ENCODE measurements at places on chromosomes 3 and 15.
A peak's percentile ranks its signal among the peaks of the same experiment; 100 is the strongest.

- no peaks in the 10 kb centered on the region for H3K4me1 ChIP-seq
- no peak overlapping the region for H3K4me3 ChIP-seq
- H3K36me3 ChIP-seq = no peaks in the 10 kb centered on the region
- no peak for DNase-seq
- H3K27ac ChIP-seq = no peak overlapping the region
Observed at GRCh38 chr3:9852528-9852927, 8.7 kb upstream of the RPUSD3 start.

DNA sequence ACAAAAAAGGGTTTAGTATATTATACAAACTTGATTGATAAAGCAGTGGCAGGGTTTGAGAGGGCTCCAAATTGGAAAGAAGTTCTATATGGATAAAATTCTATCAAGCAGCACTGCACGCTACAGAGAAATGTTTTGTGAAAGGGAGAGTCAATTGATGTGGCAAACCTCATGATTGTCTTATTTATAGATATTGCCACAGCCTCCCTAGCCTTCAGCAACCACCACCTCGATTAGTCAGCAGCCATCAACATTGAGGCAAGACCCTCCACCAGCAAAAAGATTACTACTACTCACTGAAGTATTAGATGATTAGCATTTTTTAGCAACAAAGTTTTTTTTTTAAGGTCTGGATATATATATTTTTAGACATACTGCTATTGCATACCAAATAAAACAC, 296.7 kb downstream of the CHST2 start:
- H3K4me3 ChIP-seq = no peak overlapping the region
- no peak overlapping the region for H3K27ac ChIP-seq
- DNase-seq = no peak

DNA sequence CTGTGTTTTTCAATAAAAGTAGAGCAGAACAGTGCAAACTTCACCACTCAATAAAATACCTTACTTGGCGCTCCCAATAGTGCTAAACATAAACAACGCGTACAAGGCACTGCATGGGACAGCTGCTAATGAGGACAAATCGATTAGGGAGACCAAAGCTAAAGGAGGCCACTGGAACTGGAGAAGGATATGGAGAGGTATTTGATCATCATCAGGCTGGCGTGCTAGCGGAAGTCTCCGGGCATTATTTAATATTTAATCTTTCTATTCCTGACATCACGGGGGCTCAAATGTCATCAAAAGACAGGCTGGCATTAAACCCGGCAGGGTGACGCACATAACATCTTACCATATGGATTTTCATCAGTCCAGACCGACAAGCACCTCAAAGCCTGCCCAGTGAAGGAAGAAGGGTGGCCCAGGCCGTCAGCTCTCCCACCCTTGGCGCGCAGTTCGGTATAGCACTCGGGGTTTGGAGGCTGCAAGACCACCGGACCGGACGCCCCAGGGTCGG, 604 bp downstream of the CCPG1 start:
- H3K27me3 ChIP-seq = no peaks in the 10 kb centered on the region
- peak overlapping the region; percentile 63 for H3K4me3 ChIP-seq
- H3K27ac ChIP-seq = peak overlapping the region; percentile 66
- peak; percentile 4 for DNase-seq

DNA sequence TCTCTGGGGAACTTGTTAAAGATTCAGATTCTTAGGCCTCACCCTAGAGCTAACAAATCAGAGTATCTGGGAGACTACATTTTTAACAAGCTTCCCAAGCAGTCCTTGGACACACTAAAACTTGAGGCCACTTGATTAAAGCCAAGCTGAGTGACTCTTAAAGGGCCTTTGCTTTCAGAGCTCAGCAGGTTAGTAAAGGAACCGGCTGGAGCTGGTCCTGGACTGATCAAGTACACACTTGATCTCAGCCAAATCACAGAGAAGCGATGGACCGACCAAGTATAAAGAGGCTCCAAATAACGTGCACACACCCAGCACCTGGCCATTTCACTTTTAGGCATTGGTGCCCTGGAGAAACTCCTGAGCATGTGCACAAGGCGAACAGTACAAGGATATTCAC, 12.9 kb upstream of the TM6SF1 start:
- H3K4me3 ChIP-seq = no peak overlapping the region
- no peak for DNase-seq
- no peaks in the 10 kb centered on the region for H3K27me3 ChIP-seq
- H3K36me3 ChIP-seq = no peaks in the 10 kb centered on the region

- DNase-seq = no peak
- no peaks in the 10 kb centered on the region for H3K27me3 ChIP-seq
- peaks cover 5% of the 10 kb centered on the region for H3K4me1 ChIP-seq
- no peak overlapping the region for H3K27ac ChIP-seq
Observed at GRCh38 chr15:76342382-76343201, 6.0 kb downstream of the ISL2 start.

DNA sequence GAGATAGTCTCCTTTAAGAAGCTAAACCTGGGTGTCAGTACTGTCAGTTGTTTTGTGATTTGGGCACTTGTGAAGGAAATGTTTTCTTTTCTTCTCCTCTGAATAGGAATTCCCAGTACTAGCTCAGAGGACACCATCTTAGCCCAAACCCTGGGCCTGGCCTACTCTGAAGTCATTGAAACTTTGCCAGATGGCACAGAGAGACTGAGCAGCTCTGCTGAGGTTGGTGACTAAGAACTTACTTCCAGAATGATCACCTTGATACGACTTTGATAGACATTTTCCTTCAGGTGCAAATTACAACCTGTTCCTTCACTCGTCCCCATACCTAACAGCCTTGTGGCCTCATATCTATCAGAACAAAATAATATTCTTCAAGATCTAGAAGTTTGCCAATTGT, 100.2 kb downstream of the LARS2 start:
- no peak overlapping the region for H3K27ac ChIP-seq
- H3K4me1 ChIP-seq = no peaks in the 10 kb centered on the region
- no peak overlapping the region for H3K4me3 ChIP-seq
- H3K27me3 ChIP-seq = no peaks in the 10 kb centered on the region

- H3K36me3 ChIP-seq = no peaks in the 10 kb centered on the region
- no peak overlapping the region for H3K4me3 ChIP-seq
- H3K27ac ChIP-seq = no peak overlapping the region
- H3K4me1 ChIP-seq = no peaks in the 10 kb centered on the region
Observed at GRCh38 chr3:89332793-89333192, 225.4 kb downstream of the EPHA3 start.

DNA sequence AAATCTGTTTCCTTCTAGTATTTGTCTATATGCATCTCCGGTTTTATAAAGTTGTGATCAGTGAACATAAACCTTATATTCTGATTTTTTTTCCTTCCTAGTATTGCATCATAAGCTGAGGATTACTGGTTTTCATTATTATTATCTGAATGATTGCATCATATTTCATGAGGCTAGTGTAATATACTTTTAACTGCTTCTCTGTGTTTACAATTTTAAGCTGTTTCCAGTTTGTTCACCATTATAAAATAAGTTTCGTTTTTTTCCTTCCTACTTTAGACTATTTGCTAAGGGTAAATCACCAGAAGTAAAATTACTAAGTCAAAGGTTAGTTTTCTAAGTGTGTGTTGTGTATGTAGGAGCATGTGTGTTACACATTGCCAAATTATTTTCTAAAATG, 20.2 kb downstream of the SEMA6D start:
- H3K4me1 ChIP-seq = no peaks in the 10 kb centered on the region
- DNase-seq = no peak
- H3K4me3 ChIP-seq = no peak overlapping the region
- H3K36me3 ChIP-seq = no peaks in the 10 kb centered on the region

DNA sequence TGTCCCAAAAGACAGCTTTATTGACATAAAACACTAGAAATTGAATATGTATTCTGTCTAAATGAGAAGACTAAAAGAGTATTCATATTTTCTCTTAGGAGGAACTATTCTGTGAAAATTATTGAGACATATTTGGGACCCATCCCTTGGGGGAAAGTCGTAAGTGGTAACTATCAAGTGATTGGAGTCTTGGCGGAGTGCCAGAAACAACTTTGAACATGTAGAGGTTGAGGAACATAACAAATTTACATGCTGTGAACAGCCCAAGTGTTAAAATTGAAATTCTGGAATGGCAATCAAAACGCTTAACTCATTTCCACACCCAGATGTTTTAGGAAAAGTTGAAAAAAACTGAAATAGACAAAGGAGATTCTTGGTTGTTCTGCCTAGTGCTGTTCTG, 1034.6 kb downstream of the NSUN3 start:
- H3K27me3 ChIP-seq = no peaks in the 10 kb centered on the region
- H3K27ac ChIP-seq = no peak overlapping the region
- DNase-seq = no peak
- no peaks in the 10 kb centered on the region for H3K36me3 ChIP-seq
- H3K4me1 ChIP-seq = no peaks in the 10 kb centered on the region

DNA sequence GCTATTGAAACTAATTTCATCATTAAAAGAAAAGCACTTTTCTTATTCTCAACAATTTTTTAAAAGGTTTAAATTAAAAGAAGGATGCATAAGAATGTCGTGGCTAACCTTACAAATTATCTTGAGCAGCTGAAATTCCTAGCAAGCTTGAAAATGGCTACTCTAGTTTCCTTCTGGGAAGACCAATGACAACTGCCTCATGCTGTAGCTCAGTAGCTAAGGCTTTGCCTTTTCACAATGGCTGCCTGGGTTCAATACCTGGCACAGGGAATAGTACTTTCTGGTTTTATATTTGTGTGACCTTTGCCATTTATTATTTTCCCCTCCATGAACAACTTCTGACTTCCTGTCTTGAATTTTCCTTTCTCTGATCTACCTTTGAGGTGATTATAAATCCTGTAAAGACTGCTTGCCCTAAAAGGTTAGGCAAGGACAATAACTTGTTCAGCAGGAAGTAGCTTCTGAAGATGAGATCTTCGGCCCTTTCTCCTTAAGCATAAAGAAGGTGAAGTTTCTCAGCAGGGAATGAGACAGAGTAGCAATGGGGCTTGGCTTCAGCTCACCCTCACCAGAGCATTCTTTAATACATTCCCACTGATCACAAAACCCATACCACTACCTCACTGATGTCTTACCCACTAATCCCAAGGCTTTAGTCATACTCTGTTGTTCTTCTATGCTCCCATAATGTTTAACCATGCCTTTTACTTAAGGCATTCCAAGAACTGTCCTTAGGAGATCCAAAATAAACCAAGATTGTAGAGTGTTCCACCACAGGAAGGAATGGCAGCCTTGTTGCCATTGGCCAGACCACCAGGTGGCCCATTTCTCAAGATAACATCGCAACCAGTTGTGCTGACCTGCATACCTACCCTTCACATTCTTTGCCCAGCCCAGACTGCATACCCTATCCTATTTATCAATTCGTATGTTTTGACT, 276.8 kb downstream of the ULK4 start:
- H3K27me3 ChIP-seq = no peaks in the 10 kb centered on the region
- H3K27ac ChIP-seq = no peak overlapping the region
- H3K4me1 ChIP-seq = no peaks in the 10 kb centered on the region
- H3K4me3 ChIP-seq = no peak overlapping the region

GRCh38 chr15:66236806-66237375, 16.7 kb downstream of the MEGF11 start:
- DNase-seq = no peak
- H3K4me1 ChIP-seq = no peaks in the 10 kb centered on the region
- H3K4me3 ChIP-seq = no peak overlapping the region
- H3K27ac ChIP-seq = no peak overlapping the region
- no peaks in the 10 kb centered on the region for H3K27me3 ChIP-seq

GRCh38 chr15:57069423-57069822, 151.0 kb downstream of the TCF12 start:
- no peaks in the 10 kb centered on the region for H3K27me3 ChIP-seq
- no peak for DNase-seq
- H3K36me3 ChIP-seq = no peaks in the 10 kb centered on the region

- no peak overlapping the region for H3K4me3 ChIP-seq
- DNase-seq = no peak
- no peaks in the 10 kb centered on the region for H3K36me3 ChIP-seq
- H3K27ac ChIP-seq = no peak overlapping the region
Observed at GRCh38 chr15:83199288-83199687, 8.3 kb downstream of the HDGFL3 start.

- no peak for DNase-seq
- no peaks in the 10 kb centered on the region for H3K4me1 ChIP-seq
- no peak overlapping the region for H3K4me3 ChIP-seq
- H3K36me3 ChIP-seq = no peaks in the 10 kb centered on the region
- no peak overlapping the region for H3K27ac ChIP-seq
Observed at GRCh38 chr3:192957441-192958021, 39.9 kb upstream of the MB21D2 start.

DNA sequence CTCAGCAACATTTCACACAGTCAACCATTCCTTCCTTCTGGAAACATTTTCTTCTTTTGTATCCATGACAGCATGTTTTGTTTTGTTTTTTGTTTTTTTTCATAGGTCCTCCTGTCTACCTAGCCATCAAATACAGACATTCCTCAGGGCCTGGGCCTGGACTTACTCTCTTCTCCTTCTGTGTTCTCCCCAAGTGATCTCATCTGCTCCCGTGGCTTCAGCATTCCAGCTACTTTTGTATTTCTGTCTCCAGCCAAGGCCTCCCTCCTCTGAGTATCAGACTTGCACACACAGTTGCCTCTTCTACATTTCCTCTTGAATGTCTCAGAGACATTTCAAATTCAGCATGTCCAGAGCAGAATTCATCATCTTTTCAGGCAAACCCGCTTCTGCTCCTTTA, 82.4 kb downstream of the HCN4 start:
- peaks cover 3% of the 10 kb centered on the region for H3K36me3 ChIP-seq
- no peak overlapping the region for H3K4me3 ChIP-seq
- no peak overlapping the region for H3K27ac ChIP-seq
- H3K4me1 ChIP-seq = no peaks in the 10 kb centered on the region
- no peaks in the 10 kb centered on the region for H3K27me3 ChIP-seq

DNA sequence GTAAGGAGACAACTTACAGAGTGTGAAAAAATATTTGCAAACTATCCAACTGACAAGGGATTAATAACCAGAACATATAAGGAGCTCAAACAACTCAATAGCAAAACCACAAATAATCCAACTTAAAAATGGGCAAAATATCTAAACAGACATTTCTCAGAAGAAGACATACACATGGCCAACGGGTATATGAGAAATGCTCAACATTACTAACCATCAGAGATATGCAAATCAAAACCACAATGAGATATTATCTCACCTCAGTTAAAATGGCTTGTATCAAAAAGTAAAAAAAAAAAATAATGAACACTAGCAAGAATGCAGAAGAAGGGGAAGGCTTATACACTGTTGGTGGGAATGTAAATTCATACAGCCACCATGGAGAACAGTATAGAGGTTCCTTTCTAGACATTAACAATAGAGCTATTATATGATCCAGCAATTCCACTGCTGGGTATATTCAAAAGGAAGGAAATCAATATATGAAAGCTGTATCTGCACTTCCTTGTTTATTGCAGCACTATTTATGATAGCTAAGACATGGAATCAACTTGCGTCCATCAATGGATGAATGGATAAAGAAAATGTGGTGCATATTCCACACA, 998.6 kb downstream of the NAALADL2 start:
- no peak for DNase-seq
- no peaks in the 10 kb centered on the region for H3K27me3 ChIP-seq
- H3K27ac ChIP-seq = no peak overlapping the region
- H3K36me3 ChIP-seq = no peaks in the 10 kb centered on the region
- H3K4me3 ChIP-seq = no peak overlapping the region
- H3K4me1 ChIP-seq = no peaks in the 10 kb centered on the region

GRCh38 chr15:69093127-69093526, 67.3 kb upstream of the GLCE start:
- peaks cover 26% of the 10 kb centered on the region for H3K4me1 ChIP-seq
- H3K27ac ChIP-seq = no peak overlapping the region
- H3K27me3 ChIP-seq = peaks cover under 1% of the 10 kb centered on the region
- no peak for DNase-seq

- no peaks in the 10 kb centered on the region for H3K4me1 ChIP-seq
- no peaks in the 10 kb centered on the region for H3K36me3 ChIP-seq
- H3K4me3 ChIP-seq = no peak overlapping the region
- DNase-seq = no peak
- H3K27ac ChIP-seq = no peak overlapping the region
Observed at GRCh38 chr3:171736556-171736955, 73.7 kb downstream of the PLD1 start.

Data from HCT116 (cell line).